Naive thymus-derived CD8-positive, alpha-beta T cell (primary cell): ENCODE measurements at places on chromosomes 11 and 22.

DNA sequence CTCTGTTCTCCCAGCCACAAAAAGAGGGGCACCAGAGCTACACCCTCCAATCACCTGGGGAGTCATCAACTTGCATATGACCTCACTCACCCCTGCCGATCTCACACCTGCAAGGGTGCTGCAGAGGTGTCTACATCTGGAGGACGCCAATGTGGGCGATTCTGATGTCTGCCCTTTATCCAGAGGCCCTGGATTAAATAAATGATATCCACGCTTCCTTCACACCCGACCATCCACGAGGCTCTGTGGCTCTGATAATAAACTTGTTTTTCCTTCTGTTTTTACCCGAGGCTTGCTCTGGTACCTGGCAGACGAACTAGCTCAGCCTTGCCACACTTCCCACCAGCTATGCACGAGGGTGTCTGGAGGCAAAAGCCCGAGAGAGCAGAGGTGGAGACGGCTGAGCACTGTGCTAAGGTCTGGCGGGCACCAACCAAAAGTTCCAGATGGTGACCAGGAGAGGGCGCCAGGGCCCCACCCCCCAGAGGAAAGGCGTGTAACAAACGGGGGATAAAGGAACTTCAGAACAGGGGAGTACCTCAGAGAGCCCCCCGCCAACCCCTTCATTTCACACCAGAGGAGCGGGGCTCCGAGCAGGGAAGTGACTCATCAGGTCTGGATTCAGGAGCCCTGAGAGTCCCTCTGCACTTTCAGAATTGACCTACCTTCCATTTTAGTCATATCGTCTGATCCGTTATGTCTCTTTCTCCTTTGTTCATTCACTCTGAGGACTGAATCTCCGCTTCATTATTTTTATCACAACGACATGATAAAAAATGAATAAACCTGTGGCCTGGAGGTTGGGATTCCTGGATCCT is 13.5 kb downstream of the SCN3B start:
- no peak overlapping the region for H3K27ac ChIP-seq
- peaks cover 5% of the 10 kb centered on the region for H3K4me1 ChIP-seq
- peaks cover 13% of the 10 kb centered on the region for H3K27me3 ChIP-seq
- H3K4me3 ChIP-seq: no peak overlapping the region

- no peak for DNase-seq
- H3K27me3 ChIP-seq: no peaks in the 10 kb centered on the region
- no peak overlapping the region for H3K4me3 ChIP-seq
- H3K27ac ChIP-seq: no peak overlapping the region
- peaks cover 14% of the 10 kb centered on the region for H3K4me1 ChIP-seq
Observed at GRCh38 chr11:61975638-61976419, 8.4 kb upstream of the FTH1 start.

GRCh38 chr11:65021509-65021908 is 5.7 kb upstream of the SNX15 start:
- H3K4me3 ChIP-seq: no peak overlapping the region
- peaks cover 9% of the 10 kb centered on the region for H3K4me1 ChIP-seq
- H3K27ac ChIP-seq: no peak overlapping the region
- H3K36me3 ChIP-seq: no peaks in the 10 kb centered on the region
- H3K27me3 ChIP-seq: no peaks in the 10 kb centered on the region

DNA sequence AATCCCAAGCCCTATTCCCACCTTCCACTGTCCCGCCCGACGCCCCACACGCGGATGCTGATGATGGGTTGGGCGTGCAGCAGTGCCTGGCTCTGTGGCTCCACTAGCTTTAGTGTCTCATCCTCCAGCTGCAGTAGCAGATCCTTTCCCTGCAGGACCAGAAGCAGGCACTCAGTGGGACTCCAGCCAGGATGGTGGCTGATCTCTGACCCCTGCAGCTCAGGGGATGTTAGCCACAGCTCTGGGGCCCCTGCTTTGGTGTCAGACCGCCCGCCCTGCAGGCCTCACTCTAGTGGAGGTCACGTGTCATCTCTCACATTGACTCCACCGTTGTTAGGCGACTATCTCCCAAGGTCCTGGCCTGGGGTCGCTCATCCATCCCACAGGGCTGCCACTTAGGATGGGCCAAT is 11.8 kb downstream of the SMPD1 start:
- H3K36me3 ChIP-seq: peaks cover 46% of the 10 kb centered on the region
- H3K4me3 ChIP-seq: peak overlapping the region; percentile 97
- H3K27ac ChIP-seq: peak overlapping the region; percentile 93

GRCh38 chr11:75386942-75387630 is 12.2 kb upstream of the RPS3 start:
- H3K4me3 ChIP-seq: no peak overlapping the region
- H3K27ac ChIP-seq: no peak overlapping the region
- H3K4me1 ChIP-seq: peaks cover 8% of the 10 kb centered on the region
- H3K27me3 ChIP-seq: peaks cover 2% of the 10 kb centered on the region

- H3K4me3 ChIP-seq: no peak overlapping the region
- peaks cover 9% of the 10 kb centered on the region for H3K27me3 ChIP-seq
- H3K4me1 ChIP-seq: peaks cover 6% of the 10 kb centered on the region
- H3K36me3 ChIP-seq: no peaks in the 10 kb centered on the region
Observed at GRCh38 chr11:1823376-1824220, 11.2 kb upstream of the SYT8 start.

- H3K27me3 ChIP-seq: peaks cover 31% of the 10 kb centered on the region
- DNase-seq: no peak
- no peak overlapping the region for H3K4me3 ChIP-seq
- no peaks in the 10 kb centered on the region for H3K36me3 ChIP-seq
- no peaks in the 10 kb centered on the region for H3K4me1 ChIP-seq
Observed at GRCh38 chr11:120589376-120589775, 77.8 kb downstream of the GRIK4 start.

GRCh38 chr22:45673482-45674175 is 2.0 kb downstream of the ATXN10 start:
- peaks cover 28% of the 10 kb centered on the region for H3K4me1 ChIP-seq
- H3K27ac ChIP-seq: peak overlapping the region; percentile 78
- H3K4me3 ChIP-seq: peak overlapping the region; percentile 86
- H3K27me3 ChIP-seq: no peaks in the 10 kb centered on the region
- DNase-seq: no peak

DNA sequence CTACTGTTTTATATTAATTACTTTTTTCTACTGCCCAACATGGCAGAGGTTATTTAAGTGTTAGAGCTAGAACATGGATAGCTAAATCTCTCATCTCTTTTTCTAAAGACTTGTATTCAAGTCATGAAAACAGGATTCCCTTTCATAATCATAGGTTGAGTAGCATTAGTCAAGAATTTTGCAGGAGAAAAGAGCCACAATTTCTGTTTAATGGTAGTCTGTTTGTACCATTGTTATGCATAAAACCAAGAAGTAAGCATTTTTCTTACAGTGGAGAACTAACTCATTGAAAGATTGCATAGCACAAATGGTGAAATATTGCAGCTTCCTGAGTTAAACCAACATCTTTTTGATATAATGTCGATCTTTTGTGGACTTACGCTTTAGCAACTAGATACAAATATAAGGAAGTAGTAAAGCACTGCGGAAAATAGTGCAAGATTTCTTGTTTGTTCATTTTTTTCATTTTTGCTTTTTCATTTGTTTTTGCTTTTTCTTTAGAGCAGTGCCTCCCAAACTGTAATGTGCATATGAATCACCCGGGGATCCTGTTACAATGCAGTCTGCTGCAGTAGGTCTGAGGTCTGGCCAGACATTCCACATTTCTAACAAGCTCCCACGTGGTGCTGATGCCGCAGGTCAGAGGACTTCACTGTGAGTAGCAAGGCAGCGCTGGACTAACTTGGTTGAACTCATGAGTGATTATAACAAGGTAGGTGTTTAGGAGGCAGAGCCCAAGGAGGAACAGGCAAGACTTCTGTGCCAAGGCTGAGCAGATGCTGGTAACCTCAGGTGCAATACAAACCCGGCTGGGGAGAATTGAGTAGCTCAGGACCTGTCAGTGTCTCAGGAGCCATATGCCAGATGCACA is 4.6 kb downstream of the ETS1 start:
- DNase-seq: no peak
- peak overlapping the region; percentile 51 for H3K27ac ChIP-seq
- H3K27me3 ChIP-seq: no peaks in the 10 kb centered on the region
- H3K4me1 ChIP-seq: peaks cover 62% of the 10 kb centered on the region

DNA sequence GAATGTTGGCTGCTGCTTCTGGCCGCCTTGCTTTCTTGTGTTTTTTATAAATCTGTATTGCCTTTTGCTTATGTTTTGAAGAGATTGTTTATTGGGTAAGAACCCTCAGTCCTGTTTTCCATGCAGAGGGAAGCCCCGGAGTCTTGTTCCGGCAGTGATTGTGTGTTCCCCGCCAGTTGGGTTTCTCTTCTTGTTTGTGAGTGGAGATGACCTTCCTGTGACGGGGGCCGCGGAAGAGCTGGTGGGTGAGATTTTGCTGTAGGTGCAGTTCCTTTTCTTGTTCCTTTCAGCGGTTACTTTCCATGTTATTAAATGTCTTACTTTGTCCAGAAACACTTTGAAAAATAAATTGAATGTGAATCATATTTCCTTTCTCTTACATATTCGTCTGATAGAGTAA is 8.3 kb downstream of the TBC1D22A start:
- H3K27ac ChIP-seq: peak overlapping the region; percentile 92
- peaks cover 46% of the 10 kb centered on the region for H3K4me1 ChIP-seq
- H3K4me3 ChIP-seq: peak overlapping the region; percentile 52
- H3K36me3 ChIP-seq: peaks cover 43% of the 10 kb centered on the region

DNA sequence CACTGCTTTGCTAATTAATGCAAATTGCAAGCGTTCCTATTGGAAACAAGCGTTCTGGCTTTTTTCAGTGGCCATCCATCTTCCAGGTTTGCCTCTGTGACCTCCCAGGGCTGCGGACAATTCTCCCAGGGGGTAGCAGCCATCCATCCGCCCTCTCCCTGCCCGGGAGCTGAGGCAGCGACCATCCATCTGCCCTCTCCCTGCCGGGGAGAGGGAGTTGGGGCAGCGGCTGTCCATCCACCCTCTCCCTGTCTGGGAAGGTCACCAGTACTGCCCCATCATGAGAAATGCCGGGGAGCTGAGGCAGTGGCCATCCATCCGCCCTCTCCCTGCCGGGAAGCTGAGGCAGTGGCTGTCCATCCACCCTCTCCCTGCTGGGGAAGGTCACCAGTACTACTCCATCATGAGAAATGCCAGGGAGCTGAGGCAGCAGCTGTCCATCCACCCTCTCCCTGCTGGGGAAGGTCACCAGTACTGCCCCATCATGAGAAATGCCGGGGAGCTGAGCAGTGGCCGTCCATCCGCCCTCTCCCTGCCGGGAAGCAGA is 394.7 kb downstream of the BRD1 start:
- no peaks in the 10 kb centered on the region for H3K36me3 ChIP-seq
- H3K4me3 ChIP-seq: no peak overlapping the region
- DNase-seq: no peak
- peaks cover 21% of the 10 kb centered on the region for H3K27me3 ChIP-seq
